ENCODE measurements at places on chromosomes 5 and 9.

DNA sequence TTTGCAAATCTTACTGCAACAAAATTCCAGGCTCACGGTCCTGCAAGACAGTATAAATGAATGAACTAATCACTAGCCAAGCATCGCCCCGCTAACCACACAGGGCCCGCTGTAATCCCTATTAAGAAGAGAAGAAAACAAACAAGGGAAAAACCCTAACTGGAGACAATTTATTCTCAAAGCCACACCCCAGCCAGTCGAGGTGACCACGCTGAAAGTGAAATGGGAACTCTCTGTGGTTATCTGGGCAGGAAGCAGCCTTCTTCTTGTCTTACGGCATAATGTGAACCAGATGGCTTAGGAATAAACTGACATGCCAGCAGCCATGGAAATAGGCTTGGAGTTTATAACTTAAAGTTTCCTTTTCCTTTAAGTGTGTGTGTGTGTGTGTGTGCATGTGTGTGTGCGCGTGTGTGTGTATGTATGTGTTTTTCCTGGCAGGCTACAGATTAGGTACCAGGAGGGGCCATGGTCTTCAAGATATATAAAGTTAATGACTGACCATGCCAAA, 120.2 kb downstream of the SEMA6A start:
- DNase-seq: no peak

DNA sequence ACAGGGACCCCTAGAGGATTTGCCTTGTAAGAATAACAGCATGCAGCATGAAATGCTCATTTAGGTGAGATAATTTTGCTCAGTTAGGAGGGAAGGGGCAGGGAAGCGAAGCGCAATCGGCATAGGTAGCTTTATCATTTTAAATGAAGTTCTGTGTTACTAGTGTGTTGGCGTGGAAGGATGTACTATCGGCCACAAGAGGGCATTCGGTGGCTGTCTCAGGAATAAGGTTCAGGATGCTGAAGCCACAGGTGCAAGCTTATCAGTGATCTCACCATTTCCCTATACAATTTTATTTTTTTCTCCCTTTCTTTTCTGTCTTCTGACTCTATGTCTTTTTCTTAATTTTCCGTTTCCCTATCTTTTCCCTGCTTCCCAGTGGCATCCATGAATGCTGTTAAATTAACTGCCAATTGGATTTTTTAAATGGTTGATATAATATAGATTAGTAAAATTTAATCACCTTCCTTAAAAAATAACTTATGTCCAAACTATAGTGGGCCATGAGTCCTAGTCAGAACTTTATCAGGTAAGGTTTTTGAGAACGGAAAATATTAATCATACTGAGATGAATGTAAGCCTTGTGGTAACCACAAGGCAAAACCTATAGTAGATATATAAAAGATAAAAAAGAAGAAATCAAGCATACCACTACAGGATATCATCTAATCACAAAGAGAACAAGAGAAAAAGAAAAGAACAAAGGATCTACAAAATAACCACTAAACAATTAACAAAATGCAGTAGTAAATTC, 1.2 kb upstream of the INSL6 start:
- peak; percentile 37 for DNase-seq

GRCh38 chr5:57276353-57276752, 102.5 kb downstream of the GPBP1 start:
- DNase-seq: no peak

GRCh38 chr5:157606046-157606445, 30.5 kb upstream of the ADAM19 start:
- no peak for DNase-seq

DNA sequence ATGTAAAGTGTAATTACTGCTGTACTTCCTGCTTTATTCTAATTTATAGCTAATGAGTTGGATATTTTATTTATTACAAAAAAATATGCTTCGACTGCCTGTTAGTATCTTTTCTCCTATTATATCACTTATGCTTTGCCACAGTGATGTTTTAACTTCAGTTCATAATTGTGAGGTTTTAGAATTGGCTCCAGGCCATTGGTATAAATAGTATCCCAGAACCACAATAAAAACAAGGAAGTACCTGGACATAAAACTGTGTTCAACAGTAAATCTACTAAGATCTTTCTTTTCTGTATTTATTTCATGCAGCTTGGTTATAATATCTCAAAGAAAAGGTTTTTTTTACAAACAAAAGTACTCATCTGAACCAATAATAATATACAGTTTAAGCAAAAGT, 354.3 kb upstream of the CDH9 start:
- DNase-seq: no peak

DNA sequence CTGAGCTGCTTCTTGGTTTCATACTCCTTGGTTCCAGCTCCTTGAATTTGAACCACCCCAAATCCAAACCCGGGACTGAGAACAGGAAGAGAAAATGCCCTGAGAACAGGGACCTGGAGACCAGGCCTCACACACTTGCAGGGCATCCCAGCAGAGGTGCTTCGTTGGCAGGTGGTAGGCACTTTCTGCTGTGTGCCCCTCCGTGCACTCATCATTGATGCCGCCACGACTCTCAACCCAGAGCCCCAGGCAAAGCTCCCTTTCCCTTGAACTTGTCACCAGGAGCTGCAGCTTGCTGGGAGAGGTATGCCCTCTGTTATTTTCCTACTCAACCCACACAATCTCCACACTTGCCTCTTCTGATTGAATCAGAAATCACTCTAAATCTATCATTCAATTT, 217.8 kb upstream of the IRX1 start:
- no peak for DNase-seq

- no peak for DNase-seq
Observed at GRCh38 chr9:134850611-134851010, 30.0 kb upstream of the FCN2 start.

GRCh38 chr9:68522131-68522530, 18.6 kb downstream of the TMEM252 start:
- no peak for DNase-seq

DNA sequence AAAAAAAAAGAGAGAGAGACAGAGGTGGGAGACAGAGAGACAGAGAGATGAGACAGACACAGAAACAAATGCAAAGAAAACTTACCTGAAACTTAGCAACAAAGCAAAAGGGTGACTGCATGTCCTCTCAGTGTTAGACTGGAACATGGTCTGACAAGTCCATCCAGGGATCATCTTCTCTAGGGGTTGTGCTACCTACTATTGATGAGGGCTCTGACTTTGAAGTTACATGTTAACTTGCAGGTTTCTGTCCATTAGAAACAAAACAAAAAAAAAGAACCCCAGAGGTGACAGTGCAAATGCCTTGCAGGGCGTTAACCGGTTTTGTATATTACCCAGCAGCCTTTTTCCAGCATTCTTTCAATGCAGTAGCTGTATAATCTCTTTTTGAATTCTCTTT, 13.6 kb upstream of the SPARC start:
- DNase-seq: no peak

DNA sequence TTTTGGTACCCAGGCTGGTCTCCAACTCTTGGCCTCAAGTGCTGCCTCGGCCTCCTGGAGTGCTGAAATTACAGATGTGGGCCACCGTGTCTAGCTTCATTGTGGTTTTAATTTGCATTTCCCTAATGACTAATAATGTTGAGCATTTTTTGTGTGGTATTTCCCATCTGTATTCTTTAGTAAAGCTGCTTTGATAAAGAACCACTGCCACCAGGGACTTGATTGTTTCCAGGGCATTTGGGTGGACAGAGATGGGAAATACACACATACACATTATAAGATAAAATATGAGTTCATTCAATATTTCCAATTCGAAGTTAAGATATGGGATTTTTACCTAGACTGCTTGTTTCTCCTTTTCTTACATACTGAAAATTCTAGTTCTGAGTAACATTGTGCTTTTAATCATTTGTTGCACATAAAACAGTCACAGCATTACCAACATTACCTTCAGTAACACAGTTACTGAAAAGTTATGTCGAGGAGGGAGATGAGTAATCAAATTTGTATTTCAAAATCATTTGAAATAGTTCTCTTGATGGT, 28.9 kb downstream of the HABP4 start:
- DNase-seq: no peak

DNA sequence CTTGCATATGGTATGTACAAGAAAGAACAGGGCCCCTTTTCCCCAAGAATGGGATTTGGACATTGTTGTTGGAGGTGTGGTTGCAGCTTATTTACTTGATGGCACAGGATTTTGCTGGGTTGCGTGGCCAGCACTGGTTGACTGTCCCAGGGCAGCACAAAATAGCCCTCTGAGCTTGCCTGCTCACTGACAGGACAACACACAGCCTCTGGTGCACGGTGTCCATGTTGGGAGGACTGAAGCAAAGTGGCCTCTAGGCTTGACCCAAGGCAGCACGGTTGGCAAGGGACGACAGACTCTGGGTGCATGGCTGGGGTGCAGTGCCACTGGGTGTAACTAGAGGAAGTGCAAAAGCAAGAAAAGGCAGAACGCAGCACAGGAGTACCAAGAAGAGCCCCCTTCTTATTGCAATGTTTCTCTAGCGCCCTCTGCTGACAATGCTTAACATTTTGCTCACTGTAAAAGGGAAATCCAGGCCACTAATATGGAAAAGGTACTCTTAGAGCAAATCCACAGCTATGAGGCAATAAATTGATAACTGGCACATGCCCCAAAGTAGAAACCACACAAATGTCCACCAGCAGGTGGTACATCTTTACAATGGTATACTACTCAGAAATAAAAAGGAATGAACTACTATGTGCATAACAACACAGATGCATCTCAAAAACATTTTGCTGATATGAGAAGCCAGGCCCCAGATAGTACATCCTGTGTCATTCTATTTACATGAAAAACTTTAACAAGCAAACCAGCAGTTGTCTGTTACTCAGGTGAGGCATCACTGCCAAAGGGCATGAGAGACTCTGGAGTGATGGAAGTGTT, 47.4 kb upstream of the BARX1 start:
- no peak for DNase-seq

DNA sequence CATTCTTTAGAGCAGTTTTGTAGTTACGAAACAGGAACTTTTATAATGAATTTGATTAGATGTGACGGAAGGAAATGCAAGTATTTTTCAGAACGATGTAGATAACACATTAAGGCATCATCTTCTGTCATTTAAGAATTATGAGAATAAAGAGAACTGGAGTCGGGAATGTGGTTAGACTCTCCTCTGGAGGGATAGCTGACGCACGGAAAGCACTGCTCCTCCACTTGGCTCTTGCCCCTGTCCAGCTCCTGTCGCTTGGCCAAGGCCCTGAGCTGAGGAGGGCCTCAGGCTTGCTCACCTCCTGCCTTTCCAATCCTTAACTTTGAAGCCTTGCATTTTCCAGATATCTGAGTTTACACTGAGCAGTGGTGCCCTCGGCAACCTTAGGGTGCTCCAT, 60.5 kb downstream of the MAP1B start:
- no peak for DNase-seq

DNA sequence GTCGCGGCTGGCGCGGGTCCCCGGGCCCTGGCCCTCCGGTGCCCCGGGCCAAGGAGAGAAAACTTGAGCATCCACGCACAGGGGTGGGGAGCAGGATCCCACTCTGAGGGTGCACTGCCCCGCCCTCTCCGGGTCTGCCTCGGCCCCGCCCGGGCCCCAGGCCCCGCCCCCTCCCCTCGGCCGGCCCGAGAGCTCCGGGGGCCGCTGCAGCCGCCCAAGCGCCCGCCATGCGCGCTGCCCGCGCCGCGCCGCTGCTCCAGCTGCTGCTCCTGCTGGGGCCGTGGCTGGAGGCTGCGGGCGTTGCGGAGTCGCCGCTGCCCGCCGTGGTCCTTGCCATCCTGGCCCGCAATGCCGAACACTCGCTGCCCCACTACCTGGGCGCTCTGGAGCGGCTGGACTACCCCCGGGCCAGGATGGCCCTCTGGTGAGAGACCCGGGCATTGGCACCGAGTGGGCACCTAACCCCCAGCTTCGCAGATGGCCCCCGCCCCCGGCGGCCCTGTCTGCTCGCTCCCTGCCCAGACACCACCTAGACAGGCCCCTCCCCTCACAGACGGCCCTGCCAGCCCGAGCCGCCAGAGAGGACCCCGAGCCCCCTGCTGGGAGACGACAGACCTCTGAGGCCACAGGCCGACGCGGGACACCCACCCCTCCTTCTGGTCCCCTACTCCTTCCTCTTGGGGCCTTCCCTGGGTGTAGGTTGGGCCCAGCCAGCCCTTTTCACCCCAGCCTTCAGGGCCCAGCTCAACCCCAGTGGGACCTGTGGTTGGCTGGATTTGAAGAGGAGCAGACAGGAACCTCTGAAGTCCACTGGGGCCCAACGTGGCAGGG, at the start of gene CERCAM:
TSS of gene CERCAM (plus strand) at position 207 of the 831 bp plus-strand sequence. CDS start at position 228, 21 bp downstream.
- DNase-seq: peak; percentile 35
